ENCODE measurements at places on chromosomes 7 and 10. TPM values are rescaled to one million over a fixed set of nuclear protein-coding genes. Genes with fewer than 3 reads are reported as not detected.

NRCAM gene
- total RNA-seq: 15.5 TPM

SPAM1 gene
- not detected for total RNA-seq

KLHL7 gene
- 38.1 TPM for total RNA-seq

TMEM140 gene
- total RNA-seq: 19.7 TPM

GRCh38 chr10:43380610-43381222, 9.3 kb downstream of the FXYD4 start:
- no peak overlapping the region for H3K27ac ChIP-seq
- no peak for DNase-seq
- H3K4me1 ChIP-seq: no peaks in the 10 kb centered on the region

- peaks cover 8% of the 10 kb centered on the region for H3K36me3 ChIP-seq
- H3K27ac ChIP-seq: peak overlapping the region; percentile 15
- peaks cover 3% of the 10 kb centered on the region for H3K27me3 ChIP-seq
- H3K4me1 ChIP-seq: no peaks in the 10 kb centered on the region
Measured at GRCh38 chr7:134932707-134933370, 53.5 kb upstream of the AGBL3 start.

GRCh38 chr10:128036011-128036615, 90.1 kb downstream of the MKI67 start:
- H3K36me3 ChIP-seq: no peaks in the 10 kb centered on the region
- no peaks in the 10 kb centered on the region for H3K27me3 ChIP-seq
- no peak overlapping the region for H3K4me3 ChIP-seq
- no peak for DNase-seq
- no peak overlapping the region for H3K27ac ChIP-seq
- H3K4me1 ChIP-seq: peaks cover 3% of the 10 kb centered on the region

DNA sequence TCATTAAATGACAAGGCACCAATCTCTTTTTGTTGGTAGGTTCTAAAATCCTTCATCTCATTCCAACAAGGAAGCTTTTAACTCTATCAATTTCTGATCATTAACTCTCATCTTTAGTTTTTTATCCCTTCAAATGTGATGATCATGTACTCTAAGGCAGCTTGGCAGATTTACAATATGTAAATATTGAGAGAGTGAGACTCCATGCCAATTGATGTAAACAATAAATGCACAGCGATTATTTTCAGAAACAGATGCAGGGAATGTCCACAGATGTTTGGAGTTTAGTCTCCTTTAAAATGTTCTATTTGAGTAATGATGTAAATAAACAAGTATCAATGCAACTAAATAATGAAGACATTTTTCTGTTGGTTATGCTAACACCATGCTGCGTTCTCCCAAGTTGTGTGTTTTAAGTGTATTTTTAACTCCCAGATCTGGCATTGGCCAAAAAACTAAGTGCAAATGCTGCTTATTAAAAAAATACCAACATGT, 213.8 kb downstream of the AHR start:
- no peaks in the 10 kb centered on the region for H3K4me1 ChIP-seq
- no peaks in the 10 kb centered on the region for H3K36me3 ChIP-seq
- no peak overlapping the region for H3K4me3 ChIP-seq
- DNase-seq: no peak
- no peak overlapping the region for H3K27ac ChIP-seq

DNA sequence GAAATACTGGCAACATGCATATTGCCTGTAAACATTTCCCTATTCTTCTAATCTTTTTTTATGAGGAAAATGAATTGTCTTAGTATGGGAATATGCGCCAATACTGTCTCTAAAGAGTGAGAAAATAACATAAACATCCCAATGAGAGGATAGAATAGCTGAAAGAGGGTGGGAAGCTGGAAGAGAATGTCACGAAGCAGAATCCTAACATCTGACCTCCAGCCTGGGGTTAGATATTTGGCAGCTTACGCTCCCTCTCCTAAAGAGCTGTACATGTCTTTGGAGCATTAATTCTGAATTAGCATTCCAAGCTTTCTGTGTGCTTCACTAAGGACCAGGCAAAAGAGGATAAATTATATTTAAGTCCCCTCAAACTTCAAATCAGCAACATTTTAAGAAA, 31.6 kb upstream of the SLC16A12 start:
- H3K27me3 ChIP-seq: no peaks in the 10 kb centered on the region
- H3K4me1 ChIP-seq: peaks cover 40% of the 10 kb centered on the region
- no peaks in the 10 kb centered on the region for H3K36me3 ChIP-seq
- H3K27ac ChIP-seq: no peak overlapping the region
- peak; percentile 62 for DNase-seq

DNA sequence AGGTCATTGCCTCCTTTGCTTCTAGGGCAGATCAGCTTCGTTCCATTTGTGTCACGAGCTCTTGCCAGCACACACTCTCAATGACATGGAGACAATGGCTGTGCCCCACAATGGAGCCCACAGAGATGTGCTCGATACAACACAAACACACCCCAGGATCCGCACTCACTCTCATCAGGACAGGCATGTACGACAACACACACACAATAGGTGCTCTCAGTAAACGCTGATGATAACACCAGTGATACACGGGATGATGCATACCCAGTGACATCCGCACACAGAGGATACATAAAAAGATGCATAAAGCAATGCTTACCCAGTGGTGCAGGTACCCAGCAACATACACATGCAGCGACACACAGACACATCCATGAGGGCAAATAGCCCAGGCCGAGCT, 61.2 kb upstream of the LBX1 start:
- DNase-seq: no peak
- no peaks in the 10 kb centered on the region for H3K36me3 ChIP-seq
- peaks cover 2% of the 10 kb centered on the region for H3K4me1 ChIP-seq
- H3K4me3 ChIP-seq: no peak overlapping the region

DNA sequence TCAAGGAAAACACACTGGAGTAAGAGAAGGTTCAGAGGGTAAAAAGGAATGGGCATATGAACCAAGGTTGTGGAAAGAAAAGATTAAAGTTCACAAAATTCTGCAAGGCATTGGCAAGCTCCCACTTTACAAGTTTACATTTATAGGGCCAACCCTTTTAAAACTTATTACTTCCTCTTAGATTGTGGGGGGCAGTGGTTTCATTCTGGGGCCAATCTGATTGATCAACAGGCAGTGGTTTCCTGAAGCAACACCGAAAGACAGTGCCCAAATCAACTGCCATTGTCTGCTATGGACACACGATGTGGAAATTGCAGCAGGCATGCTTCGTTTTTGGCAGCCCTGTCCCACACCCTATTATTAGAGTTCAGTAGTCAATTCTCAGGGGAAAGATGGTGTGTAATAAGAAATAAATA, 154.0 kb downstream of the SGMS1 start:
- no peak overlapping the region for H3K27ac ChIP-seq
- no peak overlapping the region for H3K4me3 ChIP-seq
- DNase-seq: peak; percentile 56
- H3K27me3 ChIP-seq: no peaks in the 10 kb centered on the region
- no peaks in the 10 kb centered on the region for H3K36me3 ChIP-seq

Data from lung (tissue), 17 donors.